Activated CD4-positive, alpha-beta T cell treated with anti-CD3 and anti-CD28 coated beads, Interleukin-2, amount 10 ng/mL, durations not matched to agents 24 days and 14 days (primary cell): ENCODE measurements at places on chromosomes 6 and 20. TPM values are rescaled to one million over a fixed set of nuclear protein-coding genes. Genes with fewer than 3 reads are reported as not detected.

The GMEB2 gene
- total RNA-seq = 13.9 and 14.1 TPM in 2 replicates

DNA sequence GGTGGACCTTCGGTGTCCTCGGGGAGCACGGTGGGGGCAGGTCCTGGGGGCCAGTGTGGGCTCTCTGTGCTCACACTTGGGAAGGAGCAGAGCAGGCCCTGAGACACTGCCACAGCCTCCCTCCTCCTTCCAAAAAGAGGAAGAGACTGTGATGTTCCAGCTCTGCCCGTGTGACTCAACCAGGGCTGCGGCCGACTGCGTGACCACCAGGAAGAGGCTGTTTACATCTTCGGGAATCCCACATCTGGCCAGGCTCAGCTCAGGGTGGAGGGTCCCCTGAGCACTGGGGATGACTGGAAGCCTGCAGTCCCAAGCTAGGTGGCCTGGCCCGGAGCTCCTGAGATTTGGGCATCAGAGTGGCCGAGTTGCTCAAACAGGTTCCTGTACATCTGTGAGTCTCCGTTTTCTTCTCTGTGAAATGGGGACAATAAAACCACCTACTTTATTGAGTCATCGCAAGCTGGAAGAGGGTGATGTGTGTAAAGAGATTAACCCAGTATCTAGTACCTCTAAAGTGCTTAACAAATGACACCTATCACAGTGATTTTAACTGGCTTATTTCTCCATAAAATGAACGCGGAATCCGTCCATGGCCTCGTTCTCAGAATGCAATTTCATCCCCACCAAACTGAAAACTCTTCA, 242.1 kb downstream of the DLL1 start:
- no peak for DNase-seq

DNA sequence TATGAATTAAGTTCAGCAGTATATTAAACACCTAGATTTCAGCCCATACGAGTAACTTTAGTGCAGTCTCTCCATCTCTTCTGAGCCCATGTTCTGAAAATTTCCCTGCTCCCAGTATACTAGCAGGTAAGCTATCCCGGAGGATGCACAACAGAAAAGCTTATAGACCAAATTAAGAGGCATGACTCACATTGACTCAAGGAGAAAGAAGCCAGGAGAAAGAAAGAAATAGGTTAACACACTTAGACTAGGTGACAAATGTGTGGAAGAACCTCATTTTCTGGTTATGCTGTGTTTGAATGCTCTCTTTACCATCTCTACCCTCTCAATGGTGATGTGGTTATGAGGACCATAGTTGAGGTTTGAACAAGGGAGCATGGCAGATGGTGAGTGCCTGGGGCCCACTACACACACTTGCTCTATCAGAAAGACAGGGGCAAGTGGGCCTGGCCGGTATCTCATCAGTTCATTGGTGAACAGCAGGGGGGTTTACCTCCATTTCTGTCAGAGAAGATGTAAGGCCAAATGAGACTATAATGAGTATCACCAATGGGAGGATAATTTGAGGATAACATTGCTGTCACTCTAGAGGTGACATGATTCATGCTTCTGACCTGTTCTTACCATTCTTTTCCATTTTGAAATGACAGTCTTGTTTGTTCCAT, 902.3 kb upstream of the FLRT3 start:
- no peak for DNase-seq

- no peak for DNase-seq
Observed at GRCh38 chr6:76166874-76167273, 94.4 kb upstream of the IMPG1 start.

DNA sequence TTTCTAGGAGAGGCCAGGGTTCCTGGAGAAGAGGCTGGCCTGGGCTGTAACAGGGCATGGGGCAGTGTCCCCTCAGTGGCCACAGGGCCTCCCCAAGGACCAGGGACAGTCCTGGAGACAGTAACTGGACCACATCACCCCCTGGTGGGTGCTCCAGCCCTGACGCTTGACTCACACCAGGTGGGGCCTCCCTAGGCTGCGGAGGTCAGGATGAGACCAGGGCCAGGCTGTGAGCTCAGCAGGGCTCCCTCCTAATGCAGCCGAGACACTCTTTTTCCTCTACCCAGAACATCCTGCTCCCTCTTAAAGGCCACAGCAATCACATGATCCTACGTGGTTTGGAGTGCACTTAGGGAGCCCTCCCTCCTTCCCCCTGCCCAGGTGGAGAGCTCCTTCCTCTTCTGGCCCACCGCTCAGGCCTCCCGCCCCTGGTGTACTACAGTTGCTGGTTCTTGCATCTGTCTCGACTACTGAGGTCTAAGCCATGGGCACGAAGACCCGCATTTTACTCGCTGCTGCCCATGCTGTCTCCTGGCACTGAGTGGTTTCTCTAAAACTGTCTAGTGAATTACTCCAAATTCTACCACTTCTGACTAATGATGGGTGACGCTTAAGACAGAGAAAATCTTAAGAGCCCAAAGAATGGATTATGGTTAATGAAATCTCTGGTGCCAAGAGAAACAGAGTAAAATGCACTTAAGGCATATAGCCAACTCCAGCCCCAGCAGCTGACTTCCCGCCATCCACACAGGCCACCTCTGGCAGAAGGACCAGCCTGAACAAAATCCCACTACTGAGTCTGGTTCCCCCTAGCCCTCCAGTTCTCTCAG, 166.1 kb upstream of the CST7 start:
- no peak for DNase-seq
